ENCODE measurements at places on chromosomes 3 and 15.

- DNase-seq, result no peak
Observed at GRCh38 chr3:46316206-46316605, 37.7 kb upstream of the CCR2 start.

DNA sequence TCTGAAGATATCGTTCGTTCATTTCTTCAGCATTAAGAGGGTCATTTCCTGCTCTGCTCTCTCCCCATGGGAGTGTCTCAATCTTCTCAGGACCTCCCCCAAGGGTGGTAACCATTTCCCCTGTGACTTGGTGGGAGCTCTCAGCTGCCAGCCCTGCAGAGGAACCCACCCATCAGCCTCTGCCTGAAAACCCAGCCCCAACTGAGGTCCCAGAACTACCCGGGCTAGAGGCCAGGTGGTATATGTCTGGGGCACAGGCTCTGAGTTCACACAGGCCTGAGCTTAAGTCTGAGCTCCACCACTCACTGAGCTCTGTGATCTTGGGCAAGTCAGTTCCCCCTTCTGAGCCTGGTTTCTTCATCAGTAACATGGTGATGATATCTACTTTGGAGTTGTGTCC lies 10.0 kb upstream of the ATP2B2 start:
- no peak for DNase-seq

DNA sequence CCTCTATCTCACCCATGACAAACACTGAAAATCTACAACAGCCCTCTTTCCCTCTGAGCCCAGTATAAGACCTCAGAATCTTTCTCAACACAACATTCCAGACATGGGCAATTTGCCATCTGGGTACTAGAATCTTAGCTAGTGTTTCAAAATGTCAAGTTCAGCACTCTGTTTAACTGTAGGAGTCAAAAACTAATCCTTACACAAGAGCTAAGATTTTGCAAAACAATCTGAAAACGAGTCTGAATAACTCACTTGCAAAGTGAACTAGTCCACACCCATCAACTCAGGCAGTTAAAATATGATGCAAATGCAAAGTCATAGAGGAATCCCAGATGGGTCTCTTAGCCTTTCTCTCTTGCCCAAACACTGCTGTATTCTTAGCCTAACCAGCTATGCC lies 67.8 kb downstream of the GPR176 start:
- no peak for DNase-seq

DNA sequence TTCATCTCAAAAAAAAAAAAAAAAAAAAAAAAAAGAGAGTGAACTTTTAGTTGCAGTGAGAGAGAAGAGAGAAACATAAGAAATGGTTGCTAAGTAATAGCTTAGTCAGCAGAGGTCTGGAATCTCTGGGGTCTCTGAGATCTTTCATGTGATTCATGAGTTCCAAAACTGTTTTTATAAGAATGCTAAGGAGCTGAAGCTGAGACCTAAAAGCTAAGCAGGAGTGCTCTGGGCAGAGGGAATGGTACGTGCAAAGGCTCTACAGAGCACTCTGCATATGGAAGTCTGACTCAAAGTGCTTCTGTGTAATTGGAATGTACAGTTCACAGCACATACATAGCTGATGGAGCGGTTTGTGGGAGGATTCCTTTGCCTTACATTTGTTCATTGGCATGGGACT lies 66.3 kb upstream of the LRIG1 start:
- peak; percentile 45 for DNase-seq

DNA sequence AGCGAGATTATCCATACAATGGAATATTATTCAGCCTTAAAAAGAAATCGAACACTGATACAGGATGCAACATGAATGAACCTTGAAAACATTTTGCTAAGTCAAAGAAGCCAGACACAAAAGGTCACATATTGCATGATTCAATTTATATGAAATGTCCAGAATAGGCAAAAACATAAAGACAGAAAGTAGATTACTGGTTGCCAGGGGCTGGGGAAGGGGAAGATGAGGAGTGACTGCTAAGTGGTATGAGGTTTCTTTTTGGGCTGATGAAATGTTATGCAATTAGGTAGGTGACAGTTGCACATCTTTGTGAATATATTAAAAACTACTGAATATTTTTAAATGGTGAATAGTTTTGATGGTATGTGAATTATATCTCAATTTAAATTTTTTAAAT lies 38.3 kb downstream of the LRRFIP2 start:
- no peak for DNase-seq

- DNase-seq, result no peak
Observed at GRCh38 chr3:112874725-112875124, 28.1 kb upstream of the CD200R1L start.

All from non-pigmented ciliary epithelial cell (primary cell).